ENCODE measurements at places on chromosomes 1 and 21.
A peak's percentile ranks its signal among the peaks of the same experiment; 100 is the strongest.

- no peak for DNase-seq
Measured at GRCh38 chr1:109237512-109237911, 11.8 kb upstream of the CELSR2 start.

- DNase-seq: no peak
Measured at GRCh38 chr1:205928317-205928716, 14.9 kb downstream of the SLC26A9 start.

- DNase-seq: no peak
Measured at GRCh38 chr1:233719655-233720341, 105.9 kb downstream of the KCNK1 start.

DNA sequence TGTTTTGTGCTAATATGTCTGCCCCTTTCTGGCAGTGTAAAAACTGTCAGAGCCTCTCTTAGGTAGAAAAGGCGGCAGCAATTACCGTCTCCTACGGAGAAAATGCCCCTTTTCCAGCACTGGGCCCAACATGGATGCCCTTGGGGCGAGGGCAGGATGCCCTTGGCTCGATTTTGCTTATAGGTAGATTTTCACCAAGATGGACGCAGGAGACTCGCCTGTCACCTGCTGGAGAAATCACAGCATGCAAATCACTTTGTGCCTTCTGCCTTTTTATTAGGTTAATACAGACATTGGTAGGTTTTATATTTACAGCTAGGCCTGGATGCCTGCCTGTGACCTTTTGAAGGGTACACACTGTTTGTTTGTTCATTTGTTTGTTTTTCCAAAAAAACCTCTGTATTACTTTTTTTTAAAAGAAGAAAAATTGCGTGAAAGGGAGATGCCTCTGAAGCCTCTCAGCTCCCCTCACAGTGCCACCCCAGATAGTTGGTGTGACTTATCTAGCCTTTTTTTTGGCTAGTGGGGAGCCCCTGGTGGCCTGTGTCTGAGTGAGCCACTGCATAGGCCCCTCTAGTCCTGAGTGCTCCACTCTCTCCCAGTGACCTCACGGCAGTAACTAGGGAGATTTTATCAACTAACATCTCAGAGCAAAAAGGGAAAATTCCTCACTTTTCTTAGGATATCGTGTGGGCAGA lies 2.5 kb downstream of the ATP1B1 start:
- DNase-seq: no peak

DNA sequence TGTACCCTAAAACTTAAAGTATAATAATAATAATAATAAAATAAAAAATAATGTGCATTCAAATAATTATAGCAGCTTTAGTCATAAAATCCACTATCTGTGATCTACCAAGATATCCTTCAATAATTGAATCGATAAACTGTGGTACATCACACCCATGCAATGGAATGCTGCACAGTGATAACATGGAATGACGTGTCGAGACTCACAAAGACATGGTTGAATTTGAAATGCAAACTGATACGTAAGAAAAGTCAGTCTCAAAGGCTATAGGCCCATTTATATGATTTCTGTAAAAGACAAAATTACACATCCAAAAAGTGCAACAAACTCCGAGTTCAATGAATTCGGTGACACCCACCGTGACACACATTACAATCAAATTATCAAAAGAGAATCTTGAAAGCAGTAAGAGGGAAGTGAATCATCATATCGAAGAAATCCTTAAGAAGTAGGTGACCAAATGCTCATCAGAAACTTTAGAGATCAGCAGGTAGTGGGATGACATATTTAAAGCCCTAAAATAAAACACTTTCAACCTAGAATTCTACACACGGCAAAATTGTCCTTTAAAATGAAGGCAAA lies 5.2 kb upstream of the SPRR2E start:
- no peak for DNase-seq

DNA sequence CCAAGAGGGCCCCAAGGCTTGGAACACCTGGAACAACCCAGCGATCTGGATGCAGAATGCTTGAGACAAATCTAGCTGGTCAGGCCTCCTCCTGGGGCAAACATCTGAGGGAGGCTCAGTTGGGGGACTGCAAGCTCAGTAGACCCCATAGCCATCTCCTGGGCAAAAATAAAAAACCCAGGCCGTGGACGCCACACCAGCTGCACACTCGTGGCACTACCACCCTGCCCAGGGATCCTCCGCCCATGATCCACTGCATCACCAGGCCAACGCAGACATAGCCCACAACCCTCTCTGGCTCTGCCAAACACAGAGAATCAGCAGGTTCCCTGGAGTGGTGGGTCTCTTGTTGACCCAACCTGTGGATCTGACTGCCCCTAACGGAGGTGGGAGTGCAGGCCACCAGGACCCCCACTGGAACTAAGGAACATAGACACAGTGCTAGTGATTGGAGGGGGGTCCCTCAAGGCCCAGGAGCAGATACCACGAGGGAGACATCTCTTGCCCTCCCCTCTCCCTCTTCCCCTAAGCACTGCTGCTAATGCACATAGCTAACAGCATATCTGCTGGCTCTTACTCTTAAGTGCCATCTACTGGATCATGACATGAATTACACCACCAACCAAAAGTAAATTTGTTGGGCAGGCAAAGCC lies 147.2 kb downstream of the CHD1L start:
- DNase-seq: peak; percentile 80

DNA sequence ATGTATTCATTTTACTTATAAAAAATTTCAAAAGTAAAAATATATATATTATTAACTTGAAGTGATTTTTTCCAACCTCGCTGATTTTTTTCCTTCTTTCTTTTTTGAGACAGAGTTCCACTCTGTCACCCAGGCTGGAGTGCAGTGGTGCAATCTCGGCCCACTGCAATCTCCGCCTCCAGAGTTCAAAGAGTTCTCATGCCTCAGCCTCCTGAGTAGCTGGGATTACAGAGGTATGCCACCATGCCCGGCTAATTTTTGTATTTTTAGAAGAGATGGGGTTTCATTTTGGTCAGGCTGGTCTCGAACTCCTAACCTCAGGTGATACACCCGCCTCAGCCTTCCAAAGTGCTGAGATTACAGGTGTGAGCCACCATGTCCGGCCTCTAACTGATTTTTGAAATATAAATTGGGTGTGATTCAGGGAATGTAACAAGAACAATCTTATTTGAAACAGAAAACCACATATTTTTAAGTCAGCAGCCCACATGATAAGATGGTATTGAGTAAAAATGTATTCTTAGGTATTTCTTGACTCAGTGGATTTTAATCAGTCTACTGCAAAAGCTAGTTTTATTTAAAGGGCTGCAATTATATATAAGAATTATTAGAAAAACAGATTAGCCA lies 30.0 kb downstream of the ZBTB8B start:
- no peak for DNase-seq

DNA sequence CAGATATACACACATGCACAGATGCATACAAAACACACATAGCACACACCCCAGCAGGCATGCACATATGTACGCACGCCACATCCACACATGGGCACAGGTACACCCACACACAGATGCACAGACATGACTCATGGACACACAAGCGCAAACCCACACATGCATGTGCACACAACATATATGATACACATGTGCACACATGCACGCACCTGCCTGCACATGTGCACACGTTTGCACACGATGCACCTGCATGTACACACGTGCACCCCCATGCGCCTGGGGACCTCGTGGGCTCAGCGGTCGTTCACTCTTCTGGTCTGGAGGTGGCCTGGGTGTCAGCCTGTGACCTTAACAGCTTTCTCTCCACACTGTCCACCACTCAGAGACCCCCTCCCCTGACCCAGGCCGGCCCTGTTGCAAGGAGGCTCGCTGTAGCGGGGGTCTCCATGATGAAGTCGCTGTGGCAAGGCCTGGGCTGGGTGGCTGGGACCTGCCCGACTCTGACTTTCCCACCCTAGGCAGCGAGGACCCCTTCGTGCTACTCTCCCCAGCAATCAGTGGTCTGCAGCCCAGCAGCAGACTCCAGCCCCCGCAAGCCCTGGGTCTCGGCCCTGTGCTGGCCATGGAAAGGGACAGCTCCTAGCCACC lies 92.1 kb upstream of the TTC34 start:
- no peak for DNase-seq

GRCh38 chr1:3814771-3815561 lies 18.7 kb upstream of the LRRC47 start:
- DNase-seq: no peak

DNA sequence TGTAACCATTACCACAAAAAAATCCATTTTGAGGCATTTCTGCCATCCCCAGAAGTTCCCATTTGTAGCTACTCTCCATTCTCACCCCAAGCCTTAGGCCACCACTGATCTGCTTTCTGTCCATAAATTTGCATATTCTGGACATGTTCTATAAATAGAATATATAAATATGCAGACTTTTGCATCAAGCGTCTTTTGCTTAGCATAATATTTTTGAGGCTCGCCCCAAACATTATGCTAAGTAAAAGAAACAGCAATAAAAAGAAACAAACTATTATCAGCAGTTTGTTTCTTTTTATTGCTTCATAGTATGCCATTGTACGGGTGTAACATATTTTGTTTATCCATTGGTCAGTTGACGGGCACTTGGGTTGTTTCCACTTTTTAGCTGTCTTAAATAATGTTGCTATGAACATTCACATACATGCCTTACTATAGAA lies 7.9 kb downstream of the TFAP2E start:
- DNase-seq: no peak

DNA sequence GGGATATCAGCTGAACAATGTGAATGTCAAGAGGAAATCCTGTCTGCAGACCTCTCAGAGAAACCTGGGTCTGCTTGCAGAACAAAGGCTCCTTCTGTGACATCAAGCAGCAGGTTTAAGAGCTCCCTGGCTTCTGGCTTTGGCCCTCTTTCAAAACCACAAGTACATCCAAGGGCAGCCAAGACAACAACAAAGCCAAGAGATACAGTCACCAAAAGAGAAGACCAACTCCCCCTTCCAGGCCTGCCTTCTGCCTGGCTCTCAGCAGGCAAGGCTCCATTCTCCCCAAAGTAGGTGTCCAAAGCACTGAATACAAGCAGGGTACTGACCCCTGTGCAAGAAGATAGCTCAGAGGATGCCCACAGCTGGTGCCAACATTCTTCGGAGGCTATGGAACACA lies 11.5 kb downstream of the BCAR3 start:
- peak; percentile 46 for DNase-seq

- DNase-seq: no peak
Measured at GRCh38 chr1:163604896-163605295, 283.1 kb downstream of the NUF2 start.

- peak; percentile 40 for DNase-seq
Measured at GRCh38 chr1:34987018-34987417, 1.9 kb upstream of the TMEM35B start.

DNA sequence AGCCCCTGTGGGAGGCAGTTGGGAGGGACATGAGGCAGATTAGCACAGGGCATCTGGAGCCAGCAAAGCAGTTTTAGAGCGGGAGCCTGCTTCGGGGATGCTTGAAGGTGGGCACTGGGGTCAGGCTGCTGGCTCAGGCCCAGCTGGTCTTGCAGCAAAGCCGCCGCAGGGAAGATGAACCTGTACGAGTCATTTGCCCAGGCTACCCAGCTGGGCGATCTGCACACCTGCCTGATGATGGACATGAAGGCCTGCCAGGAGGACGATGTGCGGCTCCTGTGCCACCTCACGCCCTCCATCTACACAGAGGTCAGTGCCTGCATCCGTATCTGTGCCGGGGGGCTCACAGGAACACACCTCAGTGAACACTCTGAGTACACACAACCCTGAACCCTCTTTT lies 7.7 kb upstream of the SLC27A3 start:
- DNase-seq: no peak

- DNase-seq: no peak
Measured at GRCh38 chr1:40399984-40400704, 26.6 kb downstream of the SMAP2 start.

GRCh38 chr1:10429868-10430215 lies 391 bp upstream of the CENPS start:
- no peak for DNase-seq

- DNase-seq: no peak
Measured at GRCh38 chr21:42508371-42508770, 5.3 kb upstream of the SLC37A1 start.

GRCh38 chr1:150881331-150882070 lies 5.1 kb upstream of the ARNT start:
- peak; percentile 83 for DNase-seq

All from GM03348 (cell line).